ENCODE measurements at places on chromosomes 13 and 19.

- DNase-seq, result no peak
Measured at GRCh38 chr13:57631596-57632275, at the start of gene PCDH17. Gene PCDH17, plus strand, starts transcription at chr13:57631744. Its CDS starts 803 bp downstream, at chr13:57632547.

- DNase-seq, result no peak
Measured at GRCh38 chr13:98310485-98311199, 133.6 kb upstream of the RNF113B start.

GRCh38 chr13:30565658-30566057, 52.1 kb upstream of the USPL1 start:
- DNase-seq, result no peak

GRCh38 chr13:36356058-36356457, 9.9 kb upstream of the SPART start:
- no peak for DNase-seq

DNA sequence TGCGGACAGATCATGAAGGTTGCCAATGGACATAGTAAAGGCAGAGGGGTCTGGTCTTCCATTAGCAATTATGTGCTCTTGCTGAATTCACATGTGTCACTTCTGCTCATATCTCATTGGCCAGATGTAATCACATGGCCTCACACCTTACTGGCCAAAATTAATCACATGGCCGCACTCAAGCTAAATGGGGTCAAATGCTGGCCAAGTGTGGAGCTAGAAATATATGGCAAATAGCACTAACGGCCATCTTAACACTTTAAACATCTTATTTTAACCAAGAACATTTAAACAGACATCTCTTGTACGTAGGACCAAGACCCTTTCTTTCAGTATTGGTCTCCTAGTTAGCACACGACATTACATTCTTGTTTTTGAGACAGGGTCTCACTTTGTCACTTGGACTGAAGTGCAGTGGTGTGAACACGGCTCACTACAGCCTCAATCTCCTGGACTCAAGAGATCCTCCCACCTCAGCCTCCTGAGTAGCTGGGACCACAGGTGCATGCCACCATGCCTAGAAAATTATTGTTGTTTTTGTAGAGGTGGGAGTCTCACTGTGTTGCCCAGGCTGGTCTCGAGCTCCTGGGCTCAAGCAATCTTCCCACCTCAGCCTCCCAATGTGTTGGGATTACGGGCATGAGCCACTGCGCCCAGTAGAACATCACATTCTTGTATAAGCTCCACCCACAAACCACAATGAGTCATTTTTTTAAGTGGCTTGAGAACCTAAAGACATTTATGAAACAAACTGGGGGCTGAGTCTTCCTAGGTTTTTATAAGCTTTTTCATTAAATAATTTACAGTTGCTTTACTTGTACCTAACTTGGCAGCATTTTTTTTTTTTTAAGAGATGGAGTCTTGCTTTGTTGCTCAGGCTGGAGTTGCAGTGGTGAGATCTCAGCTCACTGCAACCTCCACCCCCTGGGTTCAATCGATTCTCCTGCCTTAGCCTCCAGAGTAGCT, 2.9 kb upstream of the PTOV1 start:
- DNase-seq, result no peak

DNA sequence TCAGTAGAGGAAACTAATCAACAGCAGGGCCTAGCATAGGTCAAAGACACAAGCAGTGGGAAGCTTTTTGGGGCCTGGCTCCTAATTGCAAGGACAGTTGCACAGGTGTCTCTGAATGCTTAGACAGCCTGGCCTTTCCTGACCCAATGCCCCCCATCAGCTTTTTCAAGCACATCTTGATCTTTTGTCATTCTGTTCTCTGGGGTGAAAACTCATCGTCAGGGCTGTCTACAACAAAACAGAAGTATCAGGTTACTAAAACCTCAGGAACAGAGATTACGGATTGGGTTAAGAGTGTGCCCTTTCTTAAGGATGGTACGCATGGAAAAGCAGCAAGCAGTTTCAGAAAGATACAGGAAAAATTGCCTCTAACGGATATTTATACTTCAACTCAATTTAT, 8.3 kb upstream of the ZNF254 start:
- DNase-seq, result no peak

DNA sequence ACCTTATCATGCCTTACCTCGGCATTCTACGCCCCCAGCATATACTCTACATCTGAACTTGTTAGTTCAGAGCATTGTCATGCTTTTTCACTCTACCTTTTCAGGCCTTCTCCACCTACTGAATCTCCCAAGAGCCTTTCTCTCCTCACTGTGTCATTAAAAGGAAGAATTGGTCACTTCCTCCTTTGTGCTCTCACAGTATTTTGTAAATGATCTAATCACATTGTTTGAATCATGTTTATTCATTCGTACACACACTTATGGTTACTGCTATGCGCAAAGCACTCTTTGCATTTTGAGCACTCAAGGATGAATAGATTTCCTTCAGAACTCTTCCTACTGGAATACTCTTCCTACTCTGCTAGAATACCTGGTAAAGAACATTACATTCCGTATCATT, 15.8 kb upstream of the ELF1 start:
- no peak for DNase-seq

DNA sequence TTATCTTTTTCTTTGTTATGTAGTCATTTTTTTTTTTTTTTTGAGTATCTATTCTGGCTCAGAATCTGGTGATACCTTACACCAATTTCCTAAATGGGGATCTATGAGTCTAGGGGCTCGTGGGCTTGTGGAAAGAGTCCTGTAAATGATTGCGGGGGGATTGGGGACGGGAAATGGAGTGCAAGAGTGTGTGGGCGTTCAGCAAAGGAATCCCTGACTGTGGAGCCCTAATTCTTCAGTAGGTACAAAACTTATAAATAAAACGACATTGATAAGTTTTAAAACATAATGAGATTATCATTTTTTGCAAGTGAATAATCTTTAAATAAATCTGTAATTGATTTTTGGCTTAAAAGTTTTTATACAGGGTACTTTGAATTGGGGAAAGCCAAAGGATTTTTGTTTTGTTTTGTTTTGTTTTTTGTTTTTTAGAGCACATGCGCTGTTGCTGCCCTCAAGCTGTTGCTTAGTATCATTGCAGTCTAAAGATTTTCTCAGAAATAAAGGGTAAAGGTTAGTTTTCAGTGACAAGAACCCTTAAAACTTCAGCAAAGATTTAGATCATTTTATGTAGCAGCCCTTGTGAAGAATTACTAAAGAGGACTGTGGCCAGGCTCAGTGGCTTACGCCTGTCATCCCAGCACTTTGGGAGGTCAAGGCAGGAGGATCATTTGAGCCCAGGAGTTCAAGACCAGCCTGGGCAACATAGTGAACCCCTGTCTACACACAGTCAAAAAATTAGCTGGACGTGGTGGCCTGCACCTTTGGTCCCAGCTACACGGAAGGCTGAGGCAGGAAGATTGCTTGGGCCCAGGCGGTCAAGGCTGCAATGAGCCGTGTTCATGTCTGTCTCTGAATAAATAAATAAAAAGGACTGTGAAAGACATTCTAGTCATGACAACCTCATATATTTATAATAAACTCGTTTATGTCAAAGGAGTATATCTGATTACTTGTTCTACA, 1.7 kb downstream of the ERCC5 start:
- no peak for DNase-seq

DNA sequence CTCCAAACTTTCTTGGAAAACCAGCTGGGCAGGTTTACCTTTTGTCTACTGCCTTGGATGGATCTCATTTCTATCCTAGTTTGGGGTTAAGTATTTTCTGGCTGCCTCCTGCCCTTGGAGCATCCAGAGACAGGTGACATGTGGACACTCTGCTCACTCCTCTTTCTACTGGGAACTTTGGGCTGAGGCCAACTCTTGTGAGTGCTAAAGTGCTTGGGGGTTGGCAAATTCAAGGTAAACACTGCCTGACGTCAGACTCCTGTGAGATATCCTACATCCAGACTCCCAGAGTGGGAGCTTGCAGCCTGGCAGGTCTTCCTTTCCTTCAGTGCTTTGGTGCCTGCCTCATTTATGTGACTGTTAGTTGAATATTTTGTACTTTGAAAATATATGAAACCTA, 388.1 kb downstream of the KCNRG start:
- peak; percentile 71 for DNase-seq

DNA sequence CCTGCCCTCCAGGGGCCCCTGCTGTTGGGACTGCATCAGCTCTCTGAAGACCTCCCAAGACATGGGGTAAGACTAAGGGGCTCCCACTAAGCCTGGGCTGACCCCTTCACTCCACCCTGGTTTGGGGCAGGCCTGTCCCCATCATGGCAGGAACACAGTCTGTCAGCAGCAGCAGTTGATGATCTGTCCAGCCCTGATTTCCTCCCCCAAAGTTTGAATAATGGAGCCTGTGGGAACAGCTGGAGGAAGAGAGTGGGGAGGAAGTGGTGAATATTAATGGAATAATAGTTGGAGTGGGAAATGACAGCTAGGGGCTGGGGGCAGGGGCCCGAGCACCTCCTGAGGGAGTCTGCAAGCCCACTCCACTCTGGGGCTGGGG, 1.3 kb upstream of the B3GNT8 start:
- no peak for DNase-seq

GRCh38 chr13:59890054-59890453, 273.7 kb downstream of the DIAPH3 start:
- DNase-seq, result no peak

DNA sequence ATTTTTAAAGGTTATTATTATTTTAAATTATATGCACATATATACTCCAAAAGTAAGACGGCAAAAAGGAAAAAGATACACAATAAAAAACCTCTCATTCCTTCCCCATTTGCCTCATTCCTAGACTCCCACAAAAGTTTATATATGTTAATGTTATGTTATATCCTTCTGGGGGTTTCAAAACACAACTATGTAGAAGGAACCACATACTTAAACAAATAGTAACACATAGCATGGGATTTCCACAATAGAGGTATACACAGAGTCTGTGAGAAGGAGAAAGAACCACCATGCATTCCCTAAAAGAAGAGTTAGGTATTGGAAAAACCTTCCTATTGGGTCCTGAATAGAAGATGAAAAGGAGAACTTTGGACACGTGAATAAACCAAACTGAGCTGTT, 9.1 kb downstream of the PDS5B start:
- no peak for DNase-seq

DNA sequence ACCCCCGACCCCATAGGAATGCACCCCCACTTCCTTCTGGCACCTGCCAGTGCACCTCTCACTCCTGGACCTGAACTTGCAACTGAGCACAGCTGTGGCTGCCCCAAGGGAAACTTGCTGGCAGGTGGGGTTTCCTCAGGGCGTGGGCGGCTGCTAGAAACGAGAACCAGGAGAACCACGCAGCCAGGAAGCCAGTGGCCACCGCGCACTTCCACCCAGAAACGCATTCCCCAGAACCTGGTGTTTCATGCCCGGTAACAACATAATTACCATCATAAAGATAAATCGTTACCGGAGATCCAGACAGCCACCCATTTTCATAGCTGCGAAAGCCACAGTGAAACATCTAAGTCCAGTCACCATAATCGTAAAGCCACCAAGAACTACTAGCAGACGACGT, 75.2 kb upstream of the C13orf46 start:
- no peak for DNase-seq

- DNase-seq, result no peak
Measured at GRCh38 chr13:100989392-100989791, 314.8 kb upstream of the TMTC4 start.

DNA sequence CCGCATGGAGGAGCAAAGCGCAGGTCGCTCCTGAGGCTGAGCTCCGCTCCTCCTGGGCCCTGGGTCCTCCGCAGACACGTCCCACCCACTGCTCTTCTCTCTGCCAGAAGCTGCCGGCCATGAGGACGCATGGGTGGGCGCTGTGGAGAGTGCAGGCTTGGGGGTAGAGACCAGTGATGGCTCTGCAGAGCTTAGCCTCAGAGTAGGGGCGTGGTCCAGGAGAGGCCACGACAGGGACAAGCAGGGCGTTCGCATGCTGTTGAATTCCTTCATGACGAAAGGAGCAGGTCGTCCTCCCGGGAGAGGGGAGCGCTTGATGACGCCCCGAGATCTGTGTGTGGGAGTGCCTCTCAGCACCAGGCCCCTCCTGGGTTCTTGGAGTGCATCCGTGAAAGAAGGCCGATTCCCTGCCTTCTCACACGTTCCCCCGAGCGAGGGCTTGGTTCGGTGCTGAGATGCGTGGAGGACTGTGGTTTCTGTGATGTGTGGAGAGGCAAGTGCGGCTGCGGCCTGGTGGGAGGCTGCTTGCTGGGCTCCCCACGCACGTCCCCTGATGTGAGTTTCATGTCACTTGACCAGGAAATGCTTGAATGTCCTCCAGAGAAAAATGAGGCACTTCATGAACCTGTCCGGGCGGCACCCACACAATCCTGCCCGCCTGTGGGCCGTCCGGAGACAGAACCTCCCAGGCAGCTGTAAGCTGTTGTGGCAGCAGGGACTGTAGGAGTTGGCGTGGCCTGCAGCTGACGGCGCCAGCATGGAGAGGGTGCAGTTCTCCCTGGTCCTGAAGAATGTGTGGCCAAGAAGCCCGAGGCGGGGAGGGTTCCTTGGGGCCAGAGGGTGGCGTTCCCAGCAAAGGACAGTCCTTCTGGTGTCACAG, 4.5 kb downstream of the SF3A2 start:
- no peak for DNase-seq

GRCh38 chr13:95360464-95361097, 59.3 kb upstream of the ABCC4 start:
- DNase-seq, result no peak

DNA sequence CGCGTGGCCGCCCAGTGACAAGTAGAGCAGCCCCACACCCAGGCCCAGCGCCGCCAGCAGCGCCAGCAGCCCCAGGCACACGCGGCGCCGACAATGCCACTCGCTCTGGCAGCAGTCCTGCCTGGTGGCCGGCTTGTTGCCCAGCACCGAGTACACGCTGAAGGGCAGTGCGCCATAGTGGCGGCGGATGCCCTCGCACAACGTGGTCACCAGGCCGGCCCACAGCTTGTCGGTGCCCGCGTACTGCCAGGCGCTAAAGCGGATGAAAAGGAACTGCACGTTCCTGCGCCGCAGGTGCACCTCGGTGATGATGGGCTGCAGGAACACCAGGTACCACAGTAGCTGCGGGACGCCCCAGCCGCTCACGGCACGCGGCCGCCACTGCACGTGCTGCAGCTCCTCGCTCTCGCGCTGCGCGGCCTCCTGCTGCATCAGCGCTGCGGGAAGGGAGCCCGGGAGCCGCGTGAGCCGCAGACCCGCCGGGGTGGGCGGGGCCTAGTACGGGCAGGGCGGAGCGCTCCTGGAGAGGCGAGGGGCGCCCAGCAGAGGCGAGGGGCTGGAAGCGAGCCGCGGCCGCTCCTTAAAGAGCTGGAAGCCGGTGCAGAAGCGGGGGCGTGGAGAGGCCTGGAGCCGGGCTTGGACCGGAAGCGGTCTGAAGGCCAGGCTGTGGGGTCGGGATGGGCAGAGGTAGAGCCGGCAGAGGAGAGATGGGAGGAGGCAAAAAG, 7.3 kb downstream of the NKPD1 start:
- DNase-seq, result no peak

GRCh38 chr19:3813473-3814392, 27.6 kb upstream of the MATK start:
- DNase-seq, result no peak

DNA sequence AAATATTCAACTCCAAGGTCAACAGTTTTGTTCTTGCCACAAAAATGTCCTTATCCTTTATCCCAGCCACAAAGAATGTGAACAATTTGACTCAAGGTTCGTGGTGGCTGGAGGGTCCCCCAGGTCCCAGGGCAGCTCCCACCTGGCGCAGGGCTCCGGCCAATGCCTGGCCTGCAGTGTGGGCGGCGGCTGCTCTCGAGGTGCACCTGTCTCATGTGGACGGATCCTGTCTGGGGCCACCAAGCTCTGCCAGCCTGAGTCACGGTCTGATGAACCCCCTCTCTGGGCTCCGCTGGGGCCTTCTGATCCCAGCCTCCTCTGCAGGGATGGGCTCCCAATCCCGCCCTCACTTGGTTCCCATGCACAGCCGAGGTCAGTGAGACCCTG, 49.4 kb downstream of the GAS6 start:
- DNase-seq, result no peak

- no peak for DNase-seq
Measured at GRCh38 chr19:47020132-47020805, 632 bp downstream of the NPAS1 start.

Data from NCI-H446 (cell line).